Peyer's patch (tissue), 4 donors: ENCODE measurements at places on chromosomes 3 and 15.

DNA sequence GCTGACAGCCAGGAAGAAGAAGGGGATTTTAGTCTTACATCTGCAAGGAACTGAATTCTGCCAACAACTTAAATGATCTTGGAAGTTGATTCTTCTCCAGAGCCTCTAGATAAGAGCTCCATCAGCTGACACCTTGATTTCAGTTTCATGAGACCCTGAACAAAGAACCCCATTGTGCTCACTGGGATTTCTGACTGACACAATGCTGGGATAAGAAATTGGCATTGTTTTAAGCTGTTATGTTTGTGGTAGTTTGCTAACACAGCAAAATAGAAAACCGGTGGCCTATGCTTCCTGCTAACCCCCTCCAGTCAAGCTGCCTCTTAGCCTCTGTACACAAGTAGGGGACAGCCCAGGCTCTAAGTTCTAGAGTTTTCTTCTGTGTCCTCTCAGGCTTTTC is 36.2 kb downstream of the MASP1 start:
- no peak for DNase-seq

- DNase-seq: no peak
These were observed 36.7 kb downstream of the XYLB start for GRCh38 chr3:38383156-38383875.

GRCh38 chr15:45457220-45457619 is 65.3 kb downstream of the SLC30A4 start:
- no peak for DNase-seq

- no peak for DNase-seq
These were observed 106.8 kb upstream of the CDIN1 start for GRCh38 chr15:36472672-36473071.

DNA sequence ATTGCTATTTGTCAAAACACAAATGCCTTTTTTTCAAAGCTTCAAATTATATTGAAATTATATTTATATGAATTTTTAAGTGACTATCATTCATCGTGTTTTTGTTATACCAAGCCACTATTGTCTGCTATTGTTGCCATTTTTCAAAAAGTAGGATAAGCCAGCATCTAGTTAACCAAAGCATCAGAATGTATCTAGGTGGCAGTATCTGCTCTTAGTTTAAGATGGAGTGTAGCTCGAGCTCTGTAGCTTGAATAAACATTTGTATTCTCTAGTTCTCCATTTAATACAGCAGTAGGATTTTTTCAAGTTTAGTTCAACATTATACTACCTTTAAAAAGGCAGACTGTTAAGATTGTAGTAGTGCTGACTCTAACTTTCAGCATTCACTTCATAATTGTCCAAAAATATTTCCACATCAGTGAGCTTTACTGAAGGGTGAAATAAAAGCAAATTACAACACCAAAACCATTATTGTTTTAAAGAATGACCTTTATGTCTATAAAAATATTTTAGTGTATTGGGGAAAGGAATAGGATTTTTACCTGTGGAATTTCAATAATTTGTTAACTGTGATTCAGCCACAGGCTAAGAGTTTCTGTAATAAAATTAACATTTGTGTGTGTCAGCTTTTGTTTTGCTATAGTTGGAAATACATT is 19.6 kb upstream of the C15orf61 start:
- no peak for DNase-seq
